ENCODE measurements at places on chromosomes 3 and 15.

GRCh38 chr3:192864941-192865340 is 52.7 kb downstream of the MB21D2 start:
- no peak for DNase-seq

- DNase-seq, result no peak
Observed at GRCh38 chr3:40661284-40661683, 136.5 kb downstream of the ZNF621 start.

- no peak for DNase-seq
Observed at GRCh38 chr3:18010001-18010400, 267.6 kb upstream of the TBC1D5 start.

DNA sequence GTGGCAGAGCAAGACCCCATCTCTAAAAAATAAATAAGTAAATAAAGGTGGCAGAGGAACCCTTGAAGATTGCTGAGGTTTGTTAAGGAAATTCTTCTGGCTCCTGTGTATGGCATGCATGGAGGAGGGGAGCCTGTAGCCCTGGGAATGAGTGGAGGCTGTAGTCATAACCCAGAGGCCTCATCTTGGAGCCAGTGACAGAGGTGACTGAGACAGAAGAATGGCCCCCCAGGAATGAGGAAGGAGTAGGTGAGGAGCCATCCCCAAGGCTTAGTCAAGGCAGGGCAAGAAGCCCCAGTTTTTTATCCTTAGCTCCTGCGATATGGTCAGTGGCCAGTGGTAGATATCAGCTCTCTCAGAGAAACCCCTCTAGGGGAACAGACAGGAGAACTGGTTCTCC is 46.5 kb downstream of the BSN start:
- DNase-seq, result no peak

DNA sequence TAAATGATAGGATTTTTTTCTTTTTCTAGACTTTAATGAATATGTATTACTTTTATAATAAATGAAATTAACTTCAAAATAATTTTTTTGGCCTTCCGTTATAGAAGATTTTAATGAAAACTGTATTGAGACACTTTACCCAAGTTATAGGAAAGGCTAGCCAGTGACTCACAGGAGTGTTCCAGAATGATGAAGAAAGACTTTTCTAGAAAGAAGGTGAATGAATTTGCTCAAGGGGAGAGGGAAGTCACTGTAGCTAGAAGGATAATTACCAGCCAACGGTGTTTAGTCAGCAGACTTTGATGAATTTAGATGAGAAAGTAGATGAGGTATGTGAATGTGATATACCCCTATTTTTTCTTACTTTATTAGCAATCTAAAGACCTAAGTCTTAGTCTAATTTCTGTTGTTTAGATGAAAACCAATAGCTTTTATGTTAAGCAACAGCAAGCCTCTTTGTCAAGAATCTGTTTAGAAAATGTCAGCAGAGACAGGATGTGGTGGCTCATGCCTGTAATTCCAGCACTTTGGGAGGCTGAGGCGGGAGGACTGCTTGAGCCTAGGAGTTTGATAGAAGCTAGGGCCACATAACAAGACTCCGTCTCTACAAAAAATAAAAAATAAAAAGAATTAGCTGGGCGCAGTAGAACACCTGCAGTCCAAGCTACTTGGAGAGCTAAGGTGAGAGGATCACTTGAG is 3.2 kb downstream of the ALAS1 start:
- no peak for DNase-seq

DNA sequence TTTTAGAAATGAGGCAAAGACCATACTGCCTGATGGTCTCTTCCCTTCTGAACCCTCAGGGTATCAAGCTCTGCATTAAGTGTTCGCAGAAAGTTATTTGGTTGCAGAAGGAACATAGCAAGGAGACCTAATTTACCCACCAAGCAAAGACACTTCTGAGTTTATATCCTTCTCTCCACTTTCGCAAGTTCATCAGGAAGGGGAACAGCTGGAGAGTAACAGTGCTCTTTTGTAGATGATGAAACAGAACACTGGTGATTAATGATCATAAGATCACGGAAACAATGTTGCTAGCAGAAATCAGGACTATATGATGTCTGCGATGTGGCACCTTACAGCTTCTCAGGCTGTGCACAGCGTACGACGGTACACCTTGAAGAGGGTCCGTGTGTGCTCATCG is 62.1 kb downstream of the NCEH1 start:
- no peak for DNase-seq

DNA sequence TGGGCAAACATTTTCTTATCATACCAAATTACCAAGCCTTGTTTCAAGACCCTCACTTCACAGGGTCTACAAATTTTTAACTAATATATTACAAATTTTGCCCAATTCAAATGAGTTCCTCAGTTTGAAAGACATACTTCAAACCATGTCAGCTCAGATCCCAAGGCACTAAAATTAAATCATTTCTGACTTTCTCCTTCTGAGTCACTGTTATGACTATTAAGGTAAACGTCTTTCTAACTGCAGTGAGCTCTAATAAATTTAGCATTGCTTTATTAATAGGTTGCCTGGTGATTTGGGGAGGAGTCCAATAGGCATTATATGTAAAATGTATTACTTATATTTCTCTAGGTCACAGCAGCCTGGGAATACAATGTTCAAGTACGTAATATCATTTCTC is 158.2 kb upstream of the ARHGEF26 start:
- DNase-seq, result no peak

DNA sequence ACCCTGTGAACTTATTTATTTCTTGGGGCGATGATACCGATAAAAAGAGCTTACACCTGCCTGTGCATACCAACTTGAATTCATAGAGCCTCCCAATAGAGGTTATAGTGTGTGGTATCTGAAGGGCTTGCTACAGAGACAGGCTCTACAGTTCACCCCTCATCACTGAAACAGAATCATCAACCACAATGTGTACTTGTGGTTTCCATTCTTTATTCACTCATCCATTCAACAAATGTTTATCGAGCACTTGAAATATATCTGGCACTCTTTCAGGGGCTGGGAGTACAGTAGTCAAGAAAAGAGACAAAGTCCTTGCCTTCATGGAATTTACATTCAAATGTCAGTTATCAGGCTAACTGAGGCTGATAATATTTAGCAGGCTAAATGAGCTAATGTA is 134.4 kb upstream of the SKOR1 start:
- no peak for DNase-seq

DNA sequence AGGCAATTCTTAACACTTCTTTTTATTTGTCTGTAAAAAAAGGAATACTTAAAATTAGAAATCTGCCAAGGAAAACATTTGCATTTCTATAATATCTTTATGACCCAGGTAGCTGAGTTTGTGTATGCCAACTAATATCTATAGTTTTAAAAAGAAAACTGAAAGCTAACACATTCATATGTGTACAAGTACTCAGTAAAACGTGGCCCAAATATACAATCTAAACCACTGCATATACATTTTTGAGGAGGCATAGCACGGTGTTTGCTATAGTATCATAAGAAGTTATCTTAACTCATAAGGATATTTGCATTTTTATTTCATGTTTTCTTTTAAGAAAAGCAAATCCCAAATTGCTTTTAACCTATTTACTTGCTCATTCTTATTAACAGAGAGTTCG is 172.7 kb downstream of the ZBTB20 start:
- DNase-seq, result no peak

DNA sequence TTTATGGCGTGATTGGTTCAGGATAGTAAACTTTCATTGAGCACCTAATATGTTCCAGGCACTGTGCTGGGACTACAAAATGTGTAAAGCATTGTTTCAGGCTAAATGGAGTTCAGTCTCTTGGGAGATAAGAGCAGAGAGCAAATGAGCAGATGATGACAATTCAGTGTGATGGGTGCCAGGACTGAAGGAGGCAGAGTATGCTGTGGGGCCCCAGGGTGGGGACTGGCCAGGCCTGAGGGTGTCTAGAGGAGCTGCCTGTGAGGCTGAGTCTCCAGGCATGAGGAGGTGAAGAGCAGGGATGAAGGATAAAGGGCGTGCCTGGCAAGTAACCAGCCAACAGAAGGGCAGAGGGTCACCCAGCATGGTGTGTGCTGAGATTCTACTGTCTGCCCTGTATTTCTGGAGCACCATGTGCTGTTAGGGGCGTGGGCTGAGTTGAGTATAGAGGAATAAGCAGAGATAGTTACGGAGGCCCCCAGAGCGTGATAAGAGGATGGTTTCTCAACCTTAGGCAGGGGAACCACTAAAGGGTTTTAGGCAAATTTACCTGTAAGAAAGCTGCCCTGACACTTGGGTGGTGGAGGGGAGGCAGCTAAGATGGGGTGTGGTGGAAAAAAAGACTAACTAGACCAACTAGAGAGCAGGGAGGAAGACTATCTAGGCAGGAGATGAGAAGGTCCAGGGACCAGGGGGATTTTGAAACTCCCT is 38.5 kb downstream of the EPHB1 start:
- DNase-seq, result no peak

- peak; percentile 82 for DNase-seq
Observed at GRCh38 chr15:84826369-84826823, 9.2 kb downstream of the ALPK3 start.

- DNase-seq, result no peak
Observed at GRCh38 chr15:81751256-81751655, 294.6 kb downstream of the MEX3B start.

GRCh38 chr3:130828948-130829947 is 64.6 kb upstream of the ATP2C1 start:
- no peak for DNase-seq

DNA sequence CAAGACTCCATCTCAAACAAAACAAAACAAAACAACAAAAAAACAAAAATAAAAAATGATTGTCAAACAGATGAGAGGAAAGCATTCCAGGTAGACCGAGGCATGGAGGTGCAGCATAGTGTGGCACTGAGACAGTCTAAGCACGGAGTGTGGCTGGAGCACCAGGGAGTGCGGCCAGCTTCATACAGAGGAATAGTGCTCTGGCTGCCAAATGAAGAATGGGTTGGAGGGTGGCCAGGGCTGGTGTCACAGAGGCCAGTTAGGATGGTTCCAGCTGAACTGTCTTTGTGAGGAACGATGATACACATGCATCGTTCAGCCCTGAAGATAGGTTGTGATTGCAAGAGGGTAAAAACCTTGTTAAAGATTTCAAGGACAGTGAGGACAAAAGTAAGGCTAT is 28.3 kb downstream of the MITF start:
- no peak for DNase-seq

GRCh38 chr3:52892625-52893311 is 4.6 kb downstream of the STIMATE start:
- DNase-seq, result no peak

DNA sequence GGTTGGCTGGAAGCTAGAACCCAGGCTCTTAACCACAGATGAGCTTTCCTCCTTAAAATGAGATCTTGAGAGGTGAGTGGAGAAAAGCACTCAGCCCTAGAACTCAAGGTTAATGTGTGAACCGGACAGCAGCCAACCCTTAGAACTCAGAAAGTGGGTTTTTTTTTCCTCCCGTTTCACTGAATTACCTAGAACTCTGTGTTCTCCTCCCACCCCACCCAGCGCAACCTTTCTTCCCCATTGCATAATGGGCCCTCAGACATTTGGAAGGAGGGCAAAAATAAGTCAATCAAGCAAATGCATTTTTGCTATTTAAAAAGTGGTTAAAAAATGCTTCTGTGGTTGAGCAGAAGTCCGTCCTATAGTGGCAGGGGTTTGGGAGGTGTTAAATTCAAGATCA is 36.7 kb downstream of the POC1A start:
- DNase-seq, result no peak

GRCh38 chr15:78988361-78988911 is 43.6 kb upstream of the CTSH start:
- no peak for DNase-seq

DNA sequence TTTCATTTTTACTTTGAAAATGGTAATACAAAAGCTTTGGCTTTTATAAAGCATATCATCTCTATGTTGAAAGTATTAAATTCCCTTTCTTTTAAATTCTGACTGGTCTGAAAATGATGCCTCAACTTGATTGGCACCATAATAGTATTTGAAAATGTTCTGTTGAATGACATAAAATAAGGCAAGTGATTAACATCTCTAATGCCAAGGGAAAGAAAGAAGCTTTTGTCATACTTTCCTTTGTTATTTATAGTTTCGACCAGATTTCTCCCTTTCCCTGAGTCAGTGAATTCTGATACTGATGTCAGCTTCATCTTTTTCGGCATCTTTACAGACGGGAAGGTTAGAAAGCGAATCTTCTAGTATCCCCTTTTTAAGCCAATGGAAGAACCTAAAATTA is 3.4 kb upstream of the AP4E1 start:
- DNase-seq, result no peak

DNA sequence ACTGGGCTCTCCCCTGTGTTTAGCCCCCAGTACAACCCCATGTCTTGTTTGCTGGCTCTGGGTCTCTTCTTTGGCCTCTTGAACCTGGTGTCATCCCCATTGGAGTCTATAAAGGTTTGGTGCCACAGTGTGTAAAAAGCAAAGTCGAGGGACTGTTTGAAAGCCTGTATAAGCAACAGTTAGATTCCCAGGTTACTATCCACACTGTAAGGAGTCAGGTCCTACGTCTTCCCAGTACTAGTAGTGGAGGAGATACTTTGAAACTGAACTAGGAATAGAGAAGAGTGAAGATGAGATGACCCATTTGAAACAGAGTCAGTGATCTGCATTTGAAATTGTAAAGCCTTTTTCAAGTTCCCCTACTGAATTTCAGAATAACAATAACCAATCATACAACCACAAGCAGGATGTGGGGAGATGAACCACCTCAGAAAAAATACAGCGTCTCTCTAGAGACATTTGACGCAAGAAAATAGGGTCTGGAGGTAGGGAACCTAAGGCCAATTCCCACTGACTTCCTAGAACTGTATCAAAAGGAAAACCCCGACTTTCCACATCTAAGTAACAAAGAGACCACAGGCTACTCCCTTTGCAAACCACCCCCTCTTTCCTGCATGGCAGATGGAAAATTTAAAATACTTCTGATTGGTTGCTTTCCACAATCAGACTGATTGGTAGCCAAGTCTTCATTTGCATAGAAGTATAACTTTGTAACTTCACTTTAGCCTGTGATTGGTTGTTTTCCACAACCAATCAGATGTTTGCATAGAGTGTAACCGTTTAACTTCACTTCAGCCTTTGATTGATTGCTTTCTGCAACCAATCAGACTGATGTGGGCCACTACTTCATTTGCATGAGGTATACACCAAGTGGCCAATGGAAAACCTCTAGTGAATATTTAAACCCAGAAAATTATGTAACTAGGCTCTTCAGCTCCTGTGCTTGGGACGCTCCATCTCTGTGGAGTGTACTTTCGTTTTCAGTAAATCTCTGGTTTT is 49.9 kb upstream of the NEDD4 start:
- DNase-seq, result no peak

DNA sequence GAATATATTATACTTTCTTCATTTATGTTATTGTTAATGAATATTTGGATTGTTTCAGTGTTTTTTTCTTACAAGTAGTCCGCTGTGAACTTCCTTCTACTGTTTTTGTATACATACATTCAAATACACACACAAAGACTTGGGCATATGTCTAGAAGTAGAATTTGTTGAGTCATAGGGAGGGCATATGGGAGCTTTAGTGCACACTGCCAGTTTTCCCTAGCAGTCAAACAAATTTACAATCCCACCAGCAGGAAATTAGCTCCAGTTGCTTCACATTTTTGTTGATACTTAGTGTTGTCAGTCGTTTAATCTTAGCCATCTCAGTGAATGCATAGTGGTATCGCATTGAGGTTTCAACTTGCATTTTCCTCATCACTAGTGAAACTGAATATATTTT is 492.3 kb downstream of the DIPK2A start:
- no peak for DNase-seq

GRCh38 chr3:144036498-144036897 is 64.9 kb downstream of the DIPK2A start:
- DNase-seq, result no peak

- no peak for DNase-seq
Observed at GRCh38 chr3:184756151-184757021, 44.5 kb upstream of the MAGEF1 start.

GRCh38 chr3:30539206-30539605 is 67.2 kb upstream of the TGFBR2 start:
- DNase-seq, result peak; percentile 14

Measured in iPS-NIHi11 (cell line).